Stimulated activated CD8-positive, alpha-beta memory T cell treated with anti-CD3 and anti-CD28 coated beads, Interleukin-15, amount 100 ng/mL, for 1 hour (primary cell): ENCODE measurements at places on chromosomes 1 and 21.

GRCh38 chr1:32151319-32151787 lies 28.1 kb upstream of the TXLNA start:
- no peak for DNase-seq

- no peak for DNase-seq
These were observed 562.2 kb upstream of the PTBP2 start for GRCh38 chr1:96159379-96159778.

DNA sequence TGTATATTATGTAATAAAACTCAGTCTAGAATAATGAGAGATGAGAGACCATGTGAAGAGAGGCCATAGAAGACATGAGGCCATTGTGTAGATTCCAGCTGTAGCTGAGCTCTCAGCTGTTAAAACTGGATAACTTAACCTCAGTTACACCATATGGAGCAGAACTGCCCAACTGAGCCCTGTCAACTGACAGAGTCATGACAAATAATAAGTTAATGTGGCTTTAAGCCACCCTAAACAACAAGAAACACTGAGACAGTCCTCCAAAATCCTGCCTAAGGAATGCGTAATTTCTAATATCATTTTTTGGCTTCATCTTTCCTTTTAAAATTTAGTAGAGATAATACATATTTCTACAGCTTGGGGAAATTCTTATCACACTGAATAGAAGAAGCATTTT lies 580.0 kb upstream of the RGS18 start:
- no peak for DNase-seq

DNA sequence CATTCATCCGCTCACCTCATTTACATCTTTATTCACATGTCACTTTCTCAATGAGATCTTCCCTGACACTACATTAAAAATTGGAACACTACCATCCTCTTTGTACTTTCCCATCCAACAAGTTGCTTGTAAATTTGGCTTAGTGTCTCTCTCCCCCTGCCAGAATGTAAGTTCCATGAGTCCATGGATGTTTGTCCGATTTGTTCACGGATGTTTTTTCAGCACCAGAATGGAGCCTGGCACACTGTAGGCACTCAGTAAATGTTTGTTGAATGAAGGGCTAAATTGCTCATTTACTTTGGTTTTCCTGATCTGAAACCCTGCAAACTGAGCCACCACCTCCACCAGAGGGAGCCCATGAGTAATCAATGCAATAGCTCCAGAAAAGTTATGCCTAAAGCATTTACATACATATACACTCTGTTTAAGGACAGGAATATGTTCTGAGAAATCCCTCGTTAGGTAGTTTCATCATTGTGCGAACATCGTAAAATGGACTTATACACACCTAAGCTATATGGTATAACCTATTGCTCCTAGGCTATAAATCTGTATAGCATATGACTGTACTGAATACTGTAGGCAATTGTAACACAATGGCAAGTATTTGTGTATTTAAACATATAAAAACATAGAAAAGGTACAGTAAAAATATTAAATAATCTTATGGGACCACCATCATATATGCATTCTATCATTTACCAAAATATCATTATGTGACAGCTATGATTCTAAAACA lies 2.8 kb upstream of the EYA3 start:
- DNase-seq, result peak; percentile 71

GRCh38 chr1:48916130-48917069 lies 139.7 kb upstream of the BEND5 start:
- no peak for DNase-seq

DNA sequence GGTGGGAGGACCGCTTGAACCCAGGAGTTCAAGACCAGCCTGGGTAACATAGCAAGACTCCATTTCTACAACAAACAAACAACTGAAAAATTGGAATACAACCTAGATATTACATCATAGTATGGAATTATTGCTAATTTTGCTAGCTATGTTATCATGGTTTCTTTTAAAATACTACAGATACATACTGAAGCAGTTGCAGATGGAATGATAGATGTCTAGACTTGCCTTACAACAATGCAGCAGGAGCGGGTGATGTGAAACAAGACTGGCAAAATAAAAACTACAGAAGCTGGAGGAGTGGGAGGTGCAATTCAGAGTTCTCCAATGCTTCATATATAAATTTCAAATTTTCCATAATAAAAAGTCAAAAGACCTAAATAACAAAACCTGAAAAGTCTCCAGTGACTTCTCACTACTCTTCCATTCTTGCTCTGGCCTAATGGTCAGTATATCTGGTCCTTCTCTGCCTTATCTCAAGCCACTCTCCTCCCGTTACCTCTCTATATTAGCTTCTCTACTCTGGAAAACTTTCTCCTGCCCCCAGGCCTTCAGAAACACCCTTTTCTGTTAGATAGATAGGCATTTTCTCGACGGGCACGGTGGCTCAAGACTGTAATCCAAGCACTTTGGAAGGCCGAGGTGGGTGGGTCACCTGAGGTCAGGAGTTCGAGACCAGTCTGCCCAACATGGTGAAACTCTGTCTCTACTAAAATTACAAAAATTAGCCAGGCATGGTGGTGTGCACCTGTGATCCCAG lies 28.5 kb upstream of the TMEM200B start:
- DNase-seq, result no peak

DNA sequence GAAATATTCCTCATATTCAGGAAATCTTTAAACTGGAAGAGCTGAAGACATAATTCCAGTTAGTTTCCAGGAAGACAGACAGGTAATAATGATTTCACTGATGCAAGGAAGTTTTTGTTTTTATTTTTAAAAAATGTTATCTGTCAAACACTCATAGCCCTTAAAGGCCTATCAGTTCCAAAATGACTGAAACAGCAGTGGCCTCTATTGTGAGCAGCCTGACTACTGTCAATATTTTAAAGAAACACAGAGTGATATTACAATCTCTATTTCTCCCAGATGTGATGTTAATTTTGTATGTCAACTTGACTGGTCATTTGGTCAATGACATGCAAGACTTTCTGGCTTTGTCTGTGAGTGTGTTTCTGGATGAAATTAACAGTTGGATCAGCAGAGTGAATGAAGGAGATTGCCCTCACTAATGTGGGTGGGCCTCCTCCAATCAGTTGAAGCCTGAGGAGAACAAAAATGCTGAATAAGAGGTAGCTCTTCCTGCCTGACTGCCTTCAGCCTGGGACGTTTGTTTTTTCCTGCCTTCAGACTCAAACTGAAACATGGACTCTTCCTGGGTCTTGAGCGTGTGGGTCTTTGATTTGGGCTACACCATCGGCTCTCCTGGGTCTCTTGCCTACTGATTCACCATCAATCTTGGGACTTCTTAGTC lies 31.3 kb upstream of the SLC30A10 start:
- DNase-seq, result no peak

- no peak for DNase-seq
These were observed 63.8 kb downstream of the LAMC1 start for GRCh38 chr1:183087001-183087400.

GRCh38 chr1:97920276-97920831 lies 480 bp downstream of the DPYD start:
- no peak for DNase-seq

GRCh38 chr21:37028570-37028969 lies 22.1 kb downstream of the RIPPLY3 start:
- DNase-seq, result no peak

GRCh38 chr1:110645211-110645610 lies 29.5 kb downstream of the KCNA3 start:
- no peak for DNase-seq

- no peak for DNase-seq
These were observed 16.8 kb downstream of the PLPPR4 start for GRCh38 chr1:99281105-99281504.

- no peak for DNase-seq
These were observed 75.0 kb upstream of the PKN2 start for GRCh38 chr1:88609051-88609450.

GRCh38 chr1:199856216-199856780 lies 171.2 kb upstream of the NR5A2 start:
- no peak for DNase-seq
